ENCODE measurements at places on chromosomes 6 and 20.

GRCh38 chr20:3398681-3399252 is 8.7 kb downstream of the DNAAF9 start:
- no peak for DNase-seq

DNA sequence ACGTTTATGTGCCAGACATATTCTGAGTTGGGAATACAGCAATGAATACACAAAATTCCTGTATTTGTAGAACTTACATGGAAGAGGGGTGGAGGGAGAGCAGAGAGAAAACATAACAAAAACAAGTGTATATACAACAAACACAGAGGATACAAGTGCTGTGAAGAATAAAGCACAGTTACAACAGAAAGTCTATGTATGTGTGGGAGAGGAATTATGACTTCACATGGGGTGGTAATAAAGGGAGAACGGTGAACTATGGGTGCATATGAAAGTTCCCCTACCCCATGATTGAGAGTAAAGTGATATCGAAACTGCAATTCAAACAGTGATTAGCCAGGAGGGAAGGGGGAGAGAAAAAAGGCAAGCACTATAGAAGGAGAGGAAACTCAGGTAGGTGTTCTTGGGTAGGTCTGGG is 24.6 kb downstream of the HBS1L start:
- no peak for DNase-seq

- no peak for DNase-seq
These were observed 470.3 kb upstream of the JARID2 start for GRCh38 chr6:14775528-14775927.

DNA sequence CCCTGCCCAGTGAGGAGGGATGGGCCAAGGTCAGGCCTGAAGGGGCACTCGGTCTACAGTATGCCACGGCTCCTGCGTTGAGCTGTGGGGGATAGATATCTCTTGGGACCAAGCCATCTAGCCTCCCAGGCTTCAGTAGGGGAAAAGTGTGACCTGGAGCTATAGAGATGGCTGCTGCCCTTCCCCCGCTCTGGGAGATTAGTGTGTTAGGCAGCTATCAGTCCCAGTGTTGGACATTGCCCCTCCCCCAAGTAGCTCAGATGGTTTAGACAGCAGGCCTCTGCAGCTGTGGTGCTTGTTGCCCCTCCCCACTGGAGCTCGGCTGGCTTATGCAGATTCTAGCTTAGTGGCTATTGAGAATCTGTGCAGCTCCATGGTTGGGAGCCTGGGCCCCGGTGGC is 56.8 kb downstream of the KHDRBS2 start:
- DNase-seq: no peak

- DNase-seq: peak; percentile 87
These were observed 3.9 kb upstream of the DSE start for GRCh38 chr6:116366740-116367275.

DNA sequence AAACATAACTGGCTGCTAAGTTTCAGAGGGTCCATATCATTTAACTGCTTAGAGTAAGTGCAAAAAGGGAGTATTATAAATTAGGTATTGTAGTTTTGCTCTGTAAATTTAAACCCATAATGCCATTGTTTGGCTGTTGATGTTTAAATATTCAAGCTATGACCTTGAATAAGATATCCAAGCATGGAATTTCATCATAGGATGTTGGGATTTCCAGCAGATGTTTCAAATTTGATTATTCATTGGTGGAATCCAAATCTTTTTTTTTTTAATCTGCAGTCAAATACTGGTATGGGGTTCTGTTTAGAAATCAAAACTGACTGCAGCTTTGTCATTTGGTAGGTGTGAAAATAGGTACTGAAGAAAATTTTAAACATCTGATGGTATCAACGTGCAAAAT is 161.0 kb downstream of the KHDC1L start:
- no peak for DNase-seq

DNA sequence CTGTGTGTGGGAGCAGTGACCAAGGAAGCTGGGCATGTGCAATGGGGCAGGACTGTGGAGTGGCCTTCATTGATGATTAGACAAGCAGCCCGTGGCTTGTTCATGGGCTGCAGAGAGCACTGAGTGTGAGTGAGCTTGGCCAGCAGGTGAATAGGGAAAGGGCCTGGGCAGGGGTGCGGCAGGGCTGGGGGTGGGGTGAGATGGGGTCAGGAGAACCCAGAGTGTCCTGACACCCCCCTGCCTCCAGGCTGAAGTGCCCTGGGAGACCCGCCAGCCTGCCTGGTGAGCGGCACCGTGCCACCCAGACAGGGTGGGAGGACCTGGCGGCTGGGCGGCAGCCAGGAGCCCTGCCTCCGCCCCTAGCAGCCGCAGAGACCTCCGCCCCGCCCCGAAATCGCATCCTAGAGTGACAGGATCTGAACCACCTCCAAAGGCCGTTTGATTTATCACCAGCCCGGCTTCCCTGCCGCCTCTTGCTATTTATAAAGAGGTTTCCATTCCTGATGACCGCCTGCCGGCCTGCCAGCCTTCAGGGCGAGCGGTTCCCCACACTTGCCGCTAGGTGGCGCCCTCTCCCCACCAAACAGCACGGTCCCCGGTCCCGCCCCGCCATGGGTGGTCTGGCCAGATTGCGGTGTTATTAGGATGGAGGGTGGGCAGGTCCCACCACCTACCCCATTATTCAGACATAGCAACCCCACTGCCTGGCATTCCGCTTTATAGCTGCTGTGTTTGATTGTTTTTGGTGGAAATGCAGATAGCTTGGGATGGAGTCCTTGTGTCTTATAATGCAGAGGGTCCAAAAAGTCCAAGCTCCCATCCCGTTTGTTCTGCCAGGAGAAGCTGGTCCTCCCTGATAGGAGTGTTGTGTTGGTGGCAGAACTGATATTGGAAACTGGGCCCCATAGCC is 3.5 kb downstream of the MYLK2 start:
- no peak for DNase-seq

GRCh38 chr6:95923518-95923917 is 92.3 kb upstream of the FUT9 start:
- DNase-seq: no peak

- DNase-seq: no peak
These were observed 727 bp downstream of the ERMARD start for GRCh38 chr6:169752074-169752623.

All from foreskin keratinocyte (primary cell).